Activated CD4-positive, CD25-positive, alpha-beta regulatory T cell (primary cell): ENCODE measurements at places on chromosomes 7 and 10.

- DNase-seq, result peak; percentile 83
Measured at GRCh38 chr10:48306265-48306869, at the start of gene MAPK8. MAPK8 (plus strand) TSS chr10:48306677; CDS start chr10:48401661, 94,984 bp downstream.

GRCh38 chr10:124508907-124509454 is 47.4 kb downstream of the LHPP start:
- DNase-seq, result no peak

- DNase-seq, result no peak
Measured at GRCh38 chr7:78234634-78235033, 436.1 kb downstream of the PHTF2 start.

GRCh38 chr10:95476469-95477174 is 84.5 kb downstream of the SORBS1 start:
- no peak for DNase-seq

GRCh38 chr7:36638140-36638539 is 86.2 kb downstream of the AOAH start:
- DNase-seq, result no peak

GRCh38 chr7:17965603-17966002 is 25.3 kb upstream of the SNX13 start:
- DNase-seq, result no peak

- DNase-seq, result no peak
Measured at GRCh38 chr7:103691291-103691690, 245.3 kb upstream of the SLC26A5 start.

DNA sequence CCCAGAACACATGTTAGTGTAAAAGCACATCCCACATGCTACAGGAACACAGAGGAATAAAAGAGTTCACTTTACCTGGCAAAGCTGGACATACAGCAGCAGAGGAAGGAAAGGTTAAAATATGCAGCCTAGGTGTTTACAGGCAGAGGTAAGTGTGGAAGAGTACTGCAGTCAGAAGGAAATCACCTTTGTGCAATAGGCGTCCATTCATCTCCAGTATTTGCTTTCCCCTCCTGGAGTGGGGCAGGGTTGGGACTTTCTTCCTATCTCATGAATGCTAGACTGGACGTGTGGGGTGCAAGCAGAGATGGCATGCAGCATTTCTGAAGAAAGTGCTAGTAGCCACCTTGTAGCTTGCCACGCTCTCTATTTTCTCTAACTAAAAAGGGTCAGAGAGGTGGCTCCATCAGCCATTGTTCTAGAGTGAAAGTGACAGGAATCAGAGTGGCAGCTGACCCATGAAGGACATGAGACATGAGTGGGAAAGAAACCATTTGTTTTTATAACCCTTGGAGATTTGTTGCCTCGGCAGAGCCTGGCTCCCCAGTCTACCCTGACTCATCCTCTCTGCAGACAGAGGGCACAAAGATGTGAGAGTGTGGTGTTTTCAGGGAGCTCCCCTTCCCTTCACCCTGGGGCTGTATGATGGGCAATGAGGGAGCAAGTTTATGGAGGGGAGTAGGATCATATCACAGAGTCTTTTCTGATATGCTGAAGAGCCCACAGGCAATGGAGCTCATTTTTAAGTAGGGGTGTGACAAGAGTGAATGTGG is 101.2 kb upstream of the SEC61G start:
- no peak for DNase-seq
